Spinal cord (tissue), 10 donors: ENCODE measurements at places on chromosomes 12 and 14. TPM values are rescaled to one million over a fixed set of nuclear protein-coding genes. Genes with fewer than 3 reads are reported as not detected.

Gene MGAT4C
- 9.5 TPM for total RNA-seq

Gene ALDH2
- 65.8 TPM for total RNA-seq

Gene KSR2
- 2.5 TPM for total RNA-seq

Gene GPR132
- total RNA-seq: 1.3 TPM

Gene PLD4
- 12.9 TPM for total RNA-seq

Gene GPR68
- 2.0 TPM for total RNA-seq

Gene DCN
- 643 TPM for total RNA-seq
